ENCODE measurements at places on chromosomes 16 and 17.

DNA sequence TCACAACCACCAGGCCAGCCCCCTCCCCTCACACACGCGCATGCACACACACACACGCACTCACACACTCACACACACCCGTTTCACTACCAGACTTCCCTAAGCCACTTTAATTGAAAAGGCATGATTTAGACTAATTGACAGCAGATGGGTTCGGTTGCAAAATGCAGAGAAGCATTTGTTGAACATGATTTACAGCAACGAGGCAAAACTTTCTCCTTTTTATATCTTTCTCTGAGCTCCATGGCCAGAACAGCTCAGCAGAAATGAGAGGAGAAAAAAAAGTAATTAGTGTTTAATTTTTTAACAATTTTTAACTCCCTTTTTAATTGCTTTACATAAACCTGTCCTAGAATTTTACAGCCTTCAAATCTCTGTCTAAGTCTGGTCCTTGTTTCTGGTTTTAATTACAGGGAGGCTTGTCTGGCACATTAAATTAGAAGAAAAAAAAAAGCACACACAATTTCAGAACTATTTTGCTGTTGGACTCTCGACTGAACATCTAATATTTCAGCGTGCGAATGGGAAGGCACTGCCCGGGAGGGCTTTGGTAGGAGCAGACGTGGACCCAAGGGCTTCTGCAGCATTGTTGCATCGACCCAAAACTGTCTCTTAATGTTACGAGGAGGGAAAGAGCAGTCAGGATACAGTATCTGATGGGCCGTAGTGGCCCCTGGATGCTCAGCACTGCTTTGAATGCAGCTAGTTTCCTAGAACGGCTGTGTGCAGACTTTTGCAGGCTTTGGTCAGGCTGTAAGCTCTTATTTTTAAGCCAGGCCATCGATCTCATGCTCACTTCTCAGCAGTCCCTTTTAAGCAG, 255.9 kb downstream of the SOX9 start:
- DNase-seq: no peak

- DNase-seq: no peak
Observed at GRCh38 chr17:79399610-79400144, 211.2 kb downstream of the RBFOX3 start.

DNA sequence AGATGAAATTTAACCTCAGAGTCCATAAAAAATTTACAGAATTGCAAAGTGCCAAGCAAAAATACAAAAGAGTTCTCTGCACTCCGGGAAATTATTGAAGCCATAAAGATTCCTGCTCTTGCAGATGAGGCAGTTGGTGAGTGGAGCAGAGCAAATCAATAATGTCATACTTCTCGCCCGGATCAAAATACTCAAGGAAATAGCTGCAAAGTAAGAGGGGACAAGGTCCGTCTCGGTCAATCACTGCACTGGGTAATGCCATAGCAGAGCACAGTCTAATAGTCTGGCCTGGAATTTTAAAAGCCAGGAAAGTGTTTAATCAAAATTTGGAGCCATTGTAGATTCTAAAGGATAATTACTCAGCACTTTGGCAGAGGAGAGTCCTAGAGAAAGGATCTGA, 58.9 kb downstream of the GP2 start:
- DNase-seq: no peak

- DNase-seq: no peak
Observed at GRCh38 chr16:17387256-17387655, 83.5 kb downstream of the XYLT1 start.

- DNase-seq: no peak
Observed at GRCh38 chr17:40810494-40810893, 10.7 kb upstream of the KRT28 start.

DNA sequence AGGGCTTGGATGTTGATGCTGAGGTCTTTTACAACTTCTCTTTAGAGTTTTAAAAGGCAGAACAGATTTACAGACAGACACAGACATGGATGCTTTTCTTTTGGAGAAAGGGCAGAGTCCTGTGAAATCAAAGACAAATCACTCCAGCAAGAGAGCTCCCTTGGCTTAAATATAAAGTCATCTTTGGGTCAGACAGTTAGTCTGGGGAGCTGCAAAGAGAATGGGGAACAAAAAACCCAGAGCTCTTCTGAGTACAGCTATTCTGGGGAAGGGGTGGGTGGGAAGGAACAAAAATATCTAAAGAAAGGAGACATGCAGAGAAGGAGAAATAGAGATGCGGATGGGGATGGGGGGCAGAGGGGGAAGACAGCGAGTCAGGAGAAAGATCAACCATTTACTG, 266.6 kb downstream of the XYLT1 start:
- DNase-seq: no peak

DNA sequence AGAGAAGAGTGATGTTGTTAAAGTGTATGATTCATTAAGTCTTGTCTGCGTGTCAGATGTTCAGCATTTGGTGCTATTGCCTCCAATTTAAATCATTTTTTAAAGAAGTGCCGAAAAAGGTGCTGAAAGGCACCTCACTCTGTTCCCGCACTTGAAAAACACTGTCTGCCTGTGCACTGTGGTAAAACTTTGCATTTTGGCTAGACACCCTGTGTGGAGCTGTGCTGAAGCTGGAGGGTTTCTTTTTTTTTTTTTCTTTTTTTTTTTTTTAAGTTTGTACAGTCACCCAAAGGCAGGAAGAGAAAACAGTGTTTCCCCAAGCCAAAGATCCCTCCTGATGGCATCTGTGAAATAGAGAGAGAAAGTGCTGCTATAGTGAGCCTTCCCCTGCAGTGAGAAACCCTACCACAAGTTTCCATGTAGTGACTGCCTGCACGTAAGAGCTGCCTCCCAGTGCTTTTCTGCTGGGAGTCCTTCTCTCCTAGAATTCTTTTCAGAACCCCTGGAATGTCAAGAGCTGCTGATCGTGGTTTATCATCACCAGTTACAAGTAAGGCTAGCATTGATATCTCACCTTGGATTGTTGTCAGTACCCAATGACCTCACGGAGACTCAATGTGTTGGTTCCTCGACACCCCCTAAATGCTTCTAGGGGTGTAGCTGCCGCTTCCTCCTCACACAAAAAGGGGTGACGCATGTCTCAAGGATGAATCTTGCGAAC, 116.0 kb upstream of the SOX9 start:
- DNase-seq: no peak

- no peak for DNase-seq
Observed at GRCh38 chr17:63911657-63912100, 621 bp upstream of the CSHL1 start.

GRCh38 chr17:42283241-42284023, 4.9 kb upstream of the STAT5A start:
- DNase-seq: no peak

GRCh38 chr17:83135692-83136091, 56.3 kb downstream of the METRNL start:
- no peak for DNase-seq

DNA sequence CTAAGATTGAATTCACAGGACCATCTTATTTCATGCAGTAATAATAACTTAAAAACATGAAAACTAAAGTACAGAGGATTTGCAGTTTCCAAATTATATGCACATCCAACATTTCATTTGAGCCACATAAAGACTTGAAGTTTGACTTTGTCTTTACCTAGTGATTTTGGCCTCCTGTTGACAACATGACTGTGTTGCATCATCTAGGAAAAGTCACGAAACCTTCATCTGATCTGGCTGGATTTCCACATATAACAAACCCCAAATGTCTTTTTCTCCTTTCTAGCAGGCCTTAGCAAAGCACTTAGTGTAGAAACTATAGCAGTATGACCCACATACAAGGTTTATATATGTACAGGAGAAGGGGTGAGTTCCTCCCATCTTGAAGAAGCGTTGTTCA, 406.5 kb upstream of the CDH5 start:
- DNase-seq: no peak

- DNase-seq: no peak
Observed at GRCh38 chr17:42781639-42782165, 1.3 kb downstream of the WNK4 start.

GRCh38 chr17:8522577-8522976, 86.9 kb downstream of the NDEL1 start:
- DNase-seq: no peak

DNA sequence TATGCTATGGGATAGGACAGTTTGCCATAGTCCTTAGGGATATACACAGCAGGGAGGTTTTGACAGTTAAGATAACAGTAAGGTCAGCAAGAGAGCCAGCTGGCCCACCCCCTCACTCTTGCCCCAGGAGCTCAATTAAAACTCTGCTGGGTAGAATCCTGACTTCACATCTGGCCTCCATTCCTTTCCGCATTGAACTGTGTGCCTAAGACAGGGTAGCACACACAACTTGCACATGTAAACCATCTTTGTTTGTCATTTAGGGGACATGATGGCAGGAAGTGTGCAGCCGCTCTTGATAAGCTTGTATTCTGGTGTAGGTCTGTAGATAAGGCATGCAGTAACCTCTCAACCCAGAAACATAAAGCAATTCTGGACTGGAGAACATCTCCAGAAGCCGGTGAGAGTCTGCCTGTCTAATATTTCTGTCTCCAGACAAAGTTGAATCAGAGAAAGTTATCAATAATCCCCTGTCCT, 5.2 kb downstream of the MINK1 start:
- no peak for DNase-seq

GRCh38 chr17:72336026-72336803, 215.4 kb downstream of the SOX9 start:
- peak; percentile 28 for DNase-seq

DNA sequence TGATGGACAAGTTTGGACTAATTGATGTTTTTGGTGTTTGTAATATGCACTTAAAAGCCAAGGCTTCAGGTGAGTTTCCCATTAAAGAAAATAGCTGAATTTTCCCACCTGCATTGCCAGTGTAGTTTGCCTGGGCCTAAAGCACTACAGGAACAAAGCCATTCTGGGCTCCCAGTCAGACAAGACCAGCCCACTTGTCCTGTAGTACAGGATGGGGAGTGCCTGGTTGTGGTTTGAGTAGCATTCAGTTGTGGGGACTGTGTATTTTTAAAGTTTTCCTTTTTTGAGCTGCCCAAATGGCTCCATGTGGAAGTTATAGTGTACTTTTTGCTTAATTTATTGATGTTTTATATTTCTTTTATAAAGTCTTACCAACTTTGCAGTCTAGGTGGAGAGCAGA, 91.7 kb downstream of the TANGO6 start:
- no peak for DNase-seq

GRCh38 chr17:67080804-67081203, 36.5 kb downstream of the CACNG1 start:
- DNase-seq: no peak

GRCh38 chr17:77490361-77491183, 349.8 kb downstream of the SEC14L1 start:
- DNase-seq: no peak

DNA sequence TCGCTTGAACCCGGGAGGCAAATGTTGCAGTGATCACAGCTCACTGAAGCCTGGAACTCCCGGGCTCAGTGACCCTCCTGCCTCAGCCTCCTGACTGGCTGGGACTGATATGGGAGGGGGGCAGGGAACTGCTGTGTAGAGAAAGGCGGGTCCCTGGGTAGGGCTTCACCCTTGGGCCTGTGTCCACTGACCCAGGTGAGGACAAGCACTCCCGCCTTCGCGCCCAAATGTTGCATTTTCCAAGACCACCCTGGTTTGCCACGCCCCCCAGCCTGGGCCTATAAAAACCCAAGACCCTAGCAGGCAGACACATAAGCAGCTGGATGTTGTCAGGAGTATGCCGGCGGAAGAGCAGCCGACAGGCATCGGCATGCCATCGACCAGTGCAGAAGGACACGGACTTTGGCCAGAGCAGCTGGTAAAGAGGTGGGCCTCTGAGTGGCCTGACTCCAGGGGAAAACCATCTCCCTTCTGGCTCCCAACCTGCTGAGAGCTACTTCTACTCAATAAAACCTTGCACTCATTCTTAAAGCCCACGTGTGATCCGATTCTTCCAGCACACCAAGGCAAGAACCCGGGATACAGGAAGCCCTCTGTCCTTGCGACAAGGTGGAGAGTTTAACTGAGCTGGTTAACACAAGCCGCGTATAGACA, 19.1 kb downstream of the SMYD4 start:
- DNase-seq: no peak

GRCh38 chr16:20398603-20399002, 5.9 kb downstream of the PDILT start:
- DNase-seq: no peak

DNA sequence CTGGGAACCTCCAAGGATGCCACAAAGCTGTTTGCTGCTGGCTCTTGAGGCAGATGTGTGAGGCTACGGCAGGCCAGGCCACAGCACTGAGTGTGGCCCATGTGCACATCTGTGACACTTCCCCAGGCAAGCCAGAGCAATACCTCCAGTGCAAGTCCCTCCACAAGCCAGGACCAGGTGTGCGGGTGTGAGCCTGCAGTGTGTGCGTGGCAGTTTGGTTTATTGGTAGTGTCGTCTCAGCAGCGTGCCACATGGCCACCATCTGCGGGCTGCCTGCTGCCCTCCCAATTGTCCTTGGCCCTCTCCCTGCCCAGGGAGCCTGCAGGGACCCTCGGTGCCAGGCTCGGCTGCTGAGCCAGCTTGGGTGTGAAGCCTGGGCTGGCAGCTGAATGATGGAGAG, 9.9 kb upstream of the SREBF1 start:
- no peak for DNase-seq

DNA sequence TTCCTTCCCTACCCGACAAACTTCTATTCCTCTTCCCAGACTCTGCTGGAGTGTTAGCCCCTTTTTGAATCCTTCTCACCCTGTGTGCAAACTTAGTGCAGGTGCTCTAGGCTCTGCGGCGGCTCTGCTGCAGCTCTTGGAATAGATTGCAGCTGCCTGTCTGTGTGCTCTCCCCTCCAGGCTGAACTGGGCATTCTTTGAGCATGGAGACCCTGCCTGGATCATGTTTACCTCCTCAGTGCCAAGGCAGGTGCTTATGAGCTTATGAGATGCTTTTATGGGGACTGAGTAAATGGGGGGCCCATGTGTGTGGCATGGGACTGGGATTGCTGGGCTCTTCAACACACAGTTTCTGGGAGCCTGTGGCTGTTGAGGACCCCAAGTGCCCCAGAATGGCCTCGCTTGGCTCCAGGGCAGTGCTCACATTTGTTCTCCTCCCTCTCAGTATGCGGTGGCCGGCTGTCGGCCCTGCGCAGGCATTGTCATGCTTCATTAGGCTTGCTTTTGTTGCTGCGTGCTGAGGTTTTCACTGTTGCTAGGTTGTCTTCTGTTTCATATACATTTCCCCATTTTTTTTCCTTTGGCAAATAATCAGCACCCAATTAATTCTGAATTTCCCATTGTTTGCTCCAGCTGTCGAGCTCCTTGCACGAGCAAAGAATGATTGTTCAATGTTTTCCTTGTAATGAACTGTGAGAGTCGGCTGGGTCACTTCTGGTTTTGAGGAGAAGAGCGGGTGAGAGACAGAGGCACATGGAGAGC, 185.5 kb upstream of the NLRP1 start:
- DNase-seq: peak; percentile 75
